Type B pancreatic cell (in vitro differentiated cells): ENCODE measurements at places on chromosomes 5 and 9.
A peak's percentile ranks its signal among the peaks of the same experiment; 100 is the strongest.

GRCh38 chr5:126499853-126500342, 76.7 kb downstream of the GRAMD2B start:
- DNase-seq, result no peak

GRCh38 chr5:118224546-118224945, 763.8 kb downstream of the DTWD2 start:
- DNase-seq, result no peak

DNA sequence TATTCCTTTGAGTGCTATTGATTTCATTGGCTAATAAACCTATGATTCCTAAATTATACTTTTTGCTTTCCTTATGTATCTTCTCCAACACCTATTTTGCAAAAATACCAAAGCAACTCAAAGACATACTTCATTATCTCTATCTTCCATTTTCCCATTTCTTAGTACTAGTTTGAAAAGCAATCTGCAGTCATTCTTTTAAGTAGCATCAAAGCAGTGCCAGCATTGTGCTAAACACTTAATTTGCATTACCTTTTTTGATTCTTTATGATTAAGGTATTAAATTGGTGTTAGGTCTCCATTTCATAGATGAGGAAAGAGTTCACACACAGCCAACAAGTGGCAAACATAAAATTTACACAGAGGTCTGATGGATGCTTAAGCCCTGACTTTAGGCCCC, 330.3 kb downstream of the ARL15 start:
- DNase-seq, result no peak

- peak; percentile 76 for DNase-seq
Observed at GRCh38 chr5:132257131-132258101, at the start of gene PDLIM4. Gene PDLIM4 (plus strand): TSS chr5:132257696. CDS start chr5:132257735, 39 bp downstream.

DNA sequence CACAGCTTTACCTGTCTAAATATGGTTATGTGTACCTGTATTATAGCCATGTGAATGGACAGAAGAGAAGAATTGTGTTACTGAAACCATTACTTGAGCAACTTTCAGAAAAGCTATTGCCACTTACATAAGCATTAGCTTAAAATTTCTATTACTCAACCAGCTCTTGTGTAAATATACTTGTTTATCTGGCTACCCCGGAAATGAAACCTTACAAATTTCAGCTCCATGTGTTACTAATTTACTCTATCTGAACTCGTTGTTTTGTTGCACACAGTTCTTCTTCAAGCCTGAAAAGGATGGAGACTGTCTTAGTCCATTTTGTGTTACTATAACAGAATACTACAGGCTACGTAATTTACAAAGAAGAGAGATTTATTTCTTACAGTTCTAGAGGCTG, 22.5 kb upstream of the ADAMTSL1 start:
- DNase-seq, result no peak

DNA sequence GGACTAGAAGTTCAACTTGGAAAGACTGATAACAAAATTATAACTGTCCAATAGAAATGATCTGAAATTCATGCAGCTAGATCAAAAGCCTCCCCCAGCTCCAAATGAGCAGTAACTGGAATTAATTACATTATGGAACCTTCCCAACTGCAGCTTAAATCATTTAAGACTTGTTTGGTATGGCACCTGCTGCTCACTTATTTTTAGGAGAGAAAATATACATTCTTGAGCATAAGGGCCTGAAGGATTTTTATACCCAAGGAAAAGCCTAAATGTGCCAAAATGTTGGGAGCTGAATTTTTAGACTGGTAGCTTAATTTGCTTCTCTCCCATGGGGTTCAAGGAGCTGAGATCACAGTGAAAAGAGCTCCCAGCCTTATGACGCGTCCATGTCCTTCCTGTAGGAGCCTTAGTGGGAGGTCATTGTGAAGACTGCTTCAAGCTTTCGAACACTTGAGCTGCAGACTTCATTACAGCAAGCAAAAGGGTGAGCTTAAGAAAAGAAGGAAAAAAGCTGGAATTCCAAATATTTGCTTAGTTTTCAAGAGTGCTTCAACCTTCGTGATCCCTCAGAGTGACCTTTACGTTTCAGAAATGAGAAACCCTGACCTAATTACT, 276.0 kb downstream of the DMAC1 start:
- no peak for DNase-seq

- no peak for DNase-seq
Observed at GRCh38 chr5:17398866-17399835, 98.9 kb upstream of the TAF11L2 start.

- DNase-seq, result no peak
Observed at GRCh38 chr9:90019626-90020025, 414.8 kb downstream of the GADD45G start.
